ENCODE measurements at places on chromosomes 1 and 21. TPM values are rescaled to one million over a fixed set of nuclear protein-coding genes. Genes with fewer than 3 reads are reported as not detected.
A peak's percentile ranks its signal among the peaks of the same experiment; 100 is the strongest.

DNA sequence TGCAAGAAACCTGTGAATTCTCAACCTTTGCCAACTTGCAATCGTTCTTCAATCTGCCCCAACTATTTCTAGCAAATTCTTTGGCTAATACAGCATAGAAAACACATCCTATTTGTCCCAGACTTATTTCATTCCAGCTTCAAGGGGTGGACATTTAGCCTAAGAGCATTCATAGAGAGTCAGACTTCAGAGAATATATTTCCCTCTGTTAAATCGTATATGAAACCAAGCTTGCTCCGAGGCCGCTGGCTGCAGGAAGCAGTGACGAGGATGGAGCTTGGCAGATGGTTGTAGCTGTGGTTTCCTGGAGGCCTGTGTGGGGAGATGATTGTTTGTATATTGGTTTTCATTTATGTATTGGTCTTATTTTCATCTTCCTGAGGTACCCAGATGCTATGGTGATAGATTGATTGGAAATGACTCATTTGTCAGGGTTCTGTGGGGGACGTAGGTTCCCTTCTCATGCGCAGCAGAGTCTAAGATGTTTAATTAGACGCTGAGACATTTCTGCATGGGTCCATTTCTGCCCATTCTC, 26.1 kb downstream of the MAN1C1 start:
- DNase-seq, result no peak

- no peak for DNase-seq
These were observed 126.2 kb downstream of the PRRX1 start for GRCh38 chr1:170790175-170790574.

- DNase-seq, result no peak
These were observed 30.3 kb downstream of the ZSCAN20 start for GRCh38 chr1:33502726-33503125.

DNA sequence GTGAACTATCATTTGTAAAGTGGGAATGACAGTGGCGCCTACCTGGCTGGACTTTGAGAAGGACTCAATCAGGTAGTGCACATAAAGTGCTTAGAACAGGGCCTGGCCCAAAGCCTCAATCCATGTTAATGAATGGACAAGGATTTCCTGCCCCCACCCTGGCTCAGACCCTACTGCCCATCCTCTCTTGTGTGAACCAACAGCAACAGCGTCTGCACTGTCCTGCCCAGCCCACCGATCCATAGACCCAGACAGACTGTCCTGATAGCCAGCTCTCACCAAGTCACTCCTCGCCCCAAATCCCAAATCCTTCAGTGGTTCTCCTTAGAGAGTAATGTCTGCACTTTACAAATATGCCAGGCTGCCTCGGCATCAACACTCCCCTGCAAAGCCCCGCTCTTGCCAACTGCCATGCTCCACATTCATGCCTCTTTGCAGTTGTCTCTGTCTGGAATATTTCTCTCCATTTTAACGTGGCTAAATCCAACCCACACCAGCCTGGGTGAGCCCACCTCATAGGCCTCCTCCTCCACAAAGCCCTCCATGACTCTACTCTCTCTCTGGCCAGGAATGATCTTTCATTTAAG, 157.6 kb upstream of the EDN2 start:
- DNase-seq, result no peak

DNA sequence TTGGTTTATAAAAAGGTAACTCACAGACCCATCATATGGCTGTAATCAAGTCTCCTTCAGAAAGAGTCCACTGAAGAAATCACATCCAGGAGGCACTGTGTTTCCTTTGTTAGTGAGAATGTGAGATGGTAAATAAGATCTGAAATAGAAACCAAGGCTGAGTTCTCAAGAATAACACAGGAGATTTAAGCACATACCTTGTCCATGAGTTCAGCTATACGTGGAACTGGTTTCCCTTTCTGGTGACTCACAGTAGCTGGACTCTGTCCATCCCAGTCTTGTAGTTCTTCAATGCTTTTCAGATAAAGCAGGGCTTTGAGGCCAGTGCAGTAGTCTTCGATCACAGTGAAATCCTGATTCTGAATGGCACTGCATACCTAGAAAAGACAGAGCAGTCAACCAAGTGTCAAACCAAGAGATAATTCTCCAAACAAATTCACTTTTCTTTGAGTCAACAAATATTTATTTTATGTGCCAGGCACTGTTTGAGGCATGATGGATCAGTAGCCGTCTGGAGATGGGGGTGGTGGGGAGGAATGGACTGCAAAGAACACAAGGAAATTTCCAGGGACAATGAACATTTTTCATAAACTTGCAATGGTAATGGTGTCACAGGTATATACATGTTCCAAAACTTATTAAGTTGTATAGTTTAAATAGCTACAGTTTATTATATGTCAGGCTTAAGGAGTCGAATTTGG, 471.4 kb downstream of the PTBP2 start:
- peak; percentile 78 for DNase-seq

DNA sequence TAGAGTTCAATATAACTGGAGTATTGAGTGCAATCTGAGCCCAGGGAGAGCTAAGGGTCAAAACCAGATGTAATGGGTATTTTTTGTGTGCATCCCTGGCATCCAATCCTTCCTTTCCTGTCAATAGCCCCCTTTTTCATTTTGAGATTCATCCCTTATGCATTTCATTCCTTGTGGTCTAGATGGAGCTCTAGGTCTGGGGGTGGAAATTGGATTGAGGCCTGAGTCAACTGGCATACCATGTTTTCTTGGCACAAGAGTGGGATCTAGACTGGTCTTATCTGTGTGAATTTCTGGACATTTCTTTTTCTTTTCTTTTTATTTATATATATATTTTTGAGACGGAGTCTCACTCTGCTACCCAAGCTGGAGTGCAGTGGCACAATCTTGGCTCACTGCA, 67.3 kb upstream of the RAB3GAP2 start:
- DNase-seq, result no peak

DNA sequence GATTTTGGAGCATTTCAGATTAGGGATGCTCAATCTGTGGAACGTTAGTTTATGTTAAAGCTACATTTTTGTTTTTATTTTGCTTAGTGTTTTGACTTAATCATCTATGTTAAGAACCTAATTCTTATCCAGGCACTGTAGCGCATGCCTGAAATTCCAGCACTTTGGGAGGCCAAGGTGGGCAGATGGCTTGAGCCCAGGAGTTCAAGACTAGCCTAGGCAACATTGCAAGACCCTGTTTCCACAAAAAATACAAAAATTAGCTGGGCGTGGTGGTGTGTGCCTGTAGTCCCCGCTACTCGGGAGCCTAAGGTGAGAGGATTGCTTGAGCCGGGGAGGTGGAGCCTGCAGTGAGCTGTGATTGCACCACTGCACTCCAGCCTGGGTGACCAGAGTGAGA, 23.4 kb downstream of the FNBP1L start:
- no peak for DNase-seq

GRCh38 chr1:31112266-31112935, 46.9 kb upstream of the PUM1 start:
- DNase-seq, result no peak

DNA sequence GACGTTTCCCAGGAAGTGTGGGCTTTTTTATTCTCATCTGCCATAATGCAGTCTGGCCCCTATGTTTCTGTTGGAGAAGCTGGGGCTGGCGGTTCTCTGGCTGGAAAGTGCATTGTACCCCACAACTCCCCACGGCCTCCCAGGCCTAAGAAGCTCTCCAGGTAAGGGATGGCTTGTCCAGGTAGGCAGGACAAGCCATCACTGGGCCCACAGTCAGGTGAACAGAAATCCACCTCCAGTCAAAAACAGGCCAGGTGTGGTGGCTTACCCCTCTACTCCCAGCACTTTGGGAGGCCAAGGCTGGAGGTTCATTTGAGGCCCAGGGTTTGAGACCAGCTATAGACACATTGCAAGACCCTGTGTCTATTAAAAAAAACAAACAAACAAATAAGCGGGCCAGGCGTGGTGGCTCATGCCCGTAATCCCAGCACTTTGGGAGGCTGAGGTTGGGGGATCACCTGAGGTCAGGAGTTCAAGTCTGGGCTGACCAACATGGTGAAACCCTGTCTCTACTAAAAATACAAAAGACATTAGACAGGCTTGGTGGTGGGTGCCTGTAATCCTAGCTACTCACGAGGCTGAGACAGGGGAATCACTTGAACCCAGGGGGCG, 3.1 kb upstream of the WNT9A start:
- DNase-seq, result no peak

- DNase-seq, result peak; percentile 26
These were observed 16.2 kb upstream of the MARK1 start for GRCh38 chr1:220511785-220512184.

GRCh38 chr1:90729504-90730242, 12.6 kb upstream of the BARHL2 start:
- no peak for DNase-seq

DNA sequence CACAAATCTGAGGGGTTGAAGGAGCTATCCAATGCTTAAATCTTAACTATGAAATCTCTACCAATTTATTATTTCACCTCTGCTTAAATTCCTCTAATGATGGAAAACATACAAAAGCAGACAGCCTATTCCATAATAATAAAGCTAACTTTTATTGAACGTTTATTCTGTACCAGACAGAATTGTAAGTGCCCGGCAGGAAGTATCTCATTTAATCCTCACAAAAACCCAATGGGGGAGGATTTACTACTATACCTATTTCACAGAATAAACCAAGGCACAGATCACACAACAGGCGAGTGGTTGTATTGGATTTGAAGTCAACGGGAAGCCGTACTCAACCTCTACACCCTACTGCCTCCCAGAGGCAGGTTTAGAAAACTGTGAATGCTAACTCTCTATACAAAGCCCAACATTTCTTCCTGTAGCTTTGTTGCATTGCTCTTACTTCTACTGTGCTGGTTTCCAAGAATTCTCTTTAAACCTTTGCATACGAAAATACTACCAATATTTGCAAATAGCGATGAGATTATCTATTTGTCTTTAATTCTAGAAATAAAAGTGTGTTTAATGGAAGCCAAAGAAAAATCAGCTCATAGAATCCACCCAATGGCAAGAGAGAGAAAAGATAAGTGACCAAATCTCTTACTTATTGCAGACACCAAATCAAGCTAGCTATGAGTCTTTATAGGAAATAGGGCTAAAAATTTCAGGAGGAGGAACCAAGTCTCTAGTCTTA, 33.5 kb upstream of the C1orf53 start:
- peak; percentile 53 for DNase-seq

- DNase-seq, result no peak
These were observed 15.2 kb downstream of the SLC66A1 start for GRCh38 chr1:19327301-19327700.

DNA sequence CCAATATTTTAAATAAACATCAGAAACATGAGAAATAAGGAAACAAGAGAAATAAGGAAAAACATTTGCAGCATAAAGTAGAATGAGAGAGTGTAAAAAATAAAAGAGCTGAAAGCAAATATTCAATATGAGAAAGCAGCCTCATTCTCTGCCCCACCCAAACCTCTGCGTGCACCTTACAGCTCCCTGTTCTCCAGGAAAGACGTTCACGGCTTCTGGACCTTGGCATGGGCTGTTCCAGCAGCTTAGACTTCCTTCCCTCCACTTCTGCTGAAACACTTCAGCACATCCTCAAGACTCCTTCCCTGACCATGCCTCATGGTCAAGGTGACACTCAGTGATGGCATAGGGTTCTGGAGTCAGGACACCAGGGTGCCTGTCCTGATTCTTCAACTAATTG, 23.3 kb downstream of the ALPL start:
- DNase-seq, result no peak

GRCh38 chr21:39336457-39337008, 12.4 kb downstream of the HMGN1 start:
- DNase-seq, result no peak

DNA sequence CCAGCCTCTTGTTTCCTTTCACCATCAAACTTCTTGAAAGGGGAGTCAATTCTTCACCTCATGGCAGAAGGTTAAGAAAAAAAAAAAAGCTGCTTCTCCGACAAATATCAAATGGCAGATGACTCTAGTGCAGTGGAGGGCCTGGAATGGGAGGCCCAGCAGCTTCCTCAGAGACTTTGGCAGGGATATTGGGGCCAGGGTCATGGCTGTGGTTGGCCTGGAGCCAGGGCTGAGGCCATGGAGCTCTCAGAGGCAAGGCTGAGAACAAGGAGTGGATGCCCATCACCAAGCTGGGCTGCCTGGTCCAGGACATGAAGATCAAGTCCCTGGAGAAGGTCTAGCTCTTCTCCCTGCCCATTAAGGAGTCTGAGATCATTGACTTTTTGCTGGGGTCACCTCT, 18.7 kb downstream of the MTF1 start:
- DNase-seq, result no peak

- no peak for DNase-seq
These were observed 26.3 kb upstream of the TGFBR3 start for GRCh38 chr1:91912266-91912665.

DNA sequence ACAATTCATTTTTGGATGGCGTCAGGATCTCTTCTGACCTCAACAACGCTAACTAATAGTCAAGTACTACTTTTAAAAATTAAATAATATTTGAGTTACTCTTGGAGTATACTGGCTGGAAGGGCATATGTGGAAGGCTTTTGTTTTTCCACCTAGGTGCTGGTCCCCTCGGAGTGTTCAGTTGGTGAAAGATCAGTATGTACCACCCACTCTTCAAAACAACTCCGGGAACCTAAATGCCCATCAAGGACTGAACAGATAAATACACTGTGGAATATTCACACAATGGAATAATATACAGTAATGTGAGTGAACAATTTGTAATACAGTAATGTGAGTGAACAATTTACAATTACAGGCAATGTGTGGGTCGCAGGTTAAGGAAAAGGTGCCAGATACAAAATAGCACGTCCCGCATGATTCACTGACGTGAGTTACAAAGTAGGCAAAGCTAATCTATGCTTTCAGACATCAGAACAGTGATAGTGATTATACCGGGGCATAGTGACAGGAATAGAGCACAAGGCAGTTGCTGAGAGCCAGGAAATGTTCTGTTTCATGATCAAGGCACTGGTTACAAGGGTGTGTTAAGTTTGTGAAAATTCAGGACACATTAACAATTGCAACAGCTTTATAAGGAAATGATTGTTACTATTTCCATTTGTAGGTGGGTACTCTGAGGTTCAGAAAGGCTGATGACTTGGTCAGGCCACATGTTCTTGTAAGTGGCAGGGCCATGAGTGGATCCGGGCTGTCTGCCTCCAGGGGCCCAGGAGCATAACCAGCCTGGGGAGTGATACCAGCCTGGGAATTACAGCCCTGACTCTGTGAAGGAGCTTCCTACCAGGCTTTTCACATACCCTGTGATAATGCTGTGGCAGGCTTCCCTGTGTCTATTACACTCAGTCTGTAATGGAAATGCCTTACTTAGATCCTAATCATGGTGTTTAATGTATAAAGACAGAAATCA, 59.3 kb upstream of the ABCD3 start:
- DNase-seq, result no peak

- DNase-seq, result no peak
These were observed 39.2 kb downstream of the PROX1 start for GRCh38 chr1:214026985-214027384.

SLC2A5 gene
- 1.7 TPM for total RNA-seq

CFHR5 gene
- total RNA-seq, result not detected

SSX2IP gene
- total RNA-seq, result 7.1 TPM

MCOLN3 gene
- total RNA-seq, result 1.4 TPM

KIF2C gene
- total RNA-seq, result 82.2 TPM

CRYAA gene
- not detected for total RNA-seq
